ENCODE measurements at places on chromosomes 2 and 18.

GRCh38 chr2:164675687-164676086 is 54.4 kb upstream of the GRB14 start:
- DNase-seq, result no peak

DNA sequence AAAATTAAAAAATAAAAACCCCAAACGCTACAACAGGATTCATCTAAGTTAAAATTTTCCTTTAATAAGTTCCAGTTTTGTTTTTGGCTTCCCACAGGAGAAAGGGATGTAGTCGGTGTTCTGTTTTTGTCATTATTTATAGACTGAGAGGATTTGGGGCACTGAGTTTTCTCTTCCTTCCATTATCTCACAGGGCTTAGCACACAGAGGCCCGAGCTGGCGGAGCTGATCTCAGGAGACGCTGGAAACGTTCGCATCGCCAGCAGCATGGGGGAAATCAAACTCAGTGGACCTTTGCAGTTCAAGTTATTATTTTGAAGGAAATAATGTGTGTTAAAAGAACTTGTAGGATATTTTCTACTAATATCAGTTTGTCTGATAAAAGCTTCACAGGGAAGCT is 669.7 kb upstream of the SALL3 start:
- no peak for DNase-seq

DNA sequence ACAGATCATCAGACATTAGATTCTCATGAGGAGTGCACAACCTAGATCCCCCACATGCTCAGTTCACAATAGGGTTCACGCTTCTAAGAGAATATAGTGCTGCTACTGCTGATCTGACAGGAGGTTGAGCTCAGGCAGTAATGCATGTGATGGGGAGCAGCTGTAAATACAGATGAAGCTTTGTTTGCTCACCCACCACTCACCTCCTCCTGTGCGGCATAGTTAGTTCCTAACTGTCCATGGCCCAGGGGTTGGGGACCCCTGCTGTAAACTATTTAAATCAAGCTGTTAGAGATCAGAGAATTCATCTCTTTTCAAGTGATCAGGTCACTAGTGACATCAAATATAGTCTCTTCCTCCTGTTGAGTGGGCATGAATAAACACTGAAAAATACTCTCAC is 88.8 kb upstream of the ACVR2A start:
- DNase-seq, result no peak

DNA sequence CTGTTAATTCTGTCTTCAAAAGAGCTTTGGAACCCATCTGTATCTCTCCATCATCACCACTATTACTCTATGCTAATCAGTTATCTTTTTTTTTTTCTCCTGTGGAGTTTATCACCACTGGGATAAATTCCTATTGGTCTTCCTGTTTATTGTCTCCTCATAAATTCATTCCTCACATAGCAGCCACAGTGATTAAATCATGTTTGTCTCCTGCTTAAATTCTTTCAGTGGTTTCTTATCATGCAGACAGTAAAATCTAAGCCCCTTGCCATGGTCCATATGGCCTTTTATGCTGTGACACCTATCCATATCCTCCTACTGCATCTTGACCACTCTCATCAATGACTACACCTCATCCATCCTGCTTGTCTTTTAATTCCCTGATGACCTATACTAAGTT is 239.8 kb upstream of the ZEB2 start:
- no peak for DNase-seq

- DNase-seq, result no peak
These were observed 1.8 kb downstream of the PKP4 start for GRCh38 chr2:158458617-158458920.

GRCh38 chr2:99836690-99837605 is 305.4 kb downstream of the AFF3 start:
- no peak for DNase-seq

GRCh38 chr18:75727456-75727855 is 300.0 kb upstream of the SMIM21 start:
- no peak for DNase-seq

DNA sequence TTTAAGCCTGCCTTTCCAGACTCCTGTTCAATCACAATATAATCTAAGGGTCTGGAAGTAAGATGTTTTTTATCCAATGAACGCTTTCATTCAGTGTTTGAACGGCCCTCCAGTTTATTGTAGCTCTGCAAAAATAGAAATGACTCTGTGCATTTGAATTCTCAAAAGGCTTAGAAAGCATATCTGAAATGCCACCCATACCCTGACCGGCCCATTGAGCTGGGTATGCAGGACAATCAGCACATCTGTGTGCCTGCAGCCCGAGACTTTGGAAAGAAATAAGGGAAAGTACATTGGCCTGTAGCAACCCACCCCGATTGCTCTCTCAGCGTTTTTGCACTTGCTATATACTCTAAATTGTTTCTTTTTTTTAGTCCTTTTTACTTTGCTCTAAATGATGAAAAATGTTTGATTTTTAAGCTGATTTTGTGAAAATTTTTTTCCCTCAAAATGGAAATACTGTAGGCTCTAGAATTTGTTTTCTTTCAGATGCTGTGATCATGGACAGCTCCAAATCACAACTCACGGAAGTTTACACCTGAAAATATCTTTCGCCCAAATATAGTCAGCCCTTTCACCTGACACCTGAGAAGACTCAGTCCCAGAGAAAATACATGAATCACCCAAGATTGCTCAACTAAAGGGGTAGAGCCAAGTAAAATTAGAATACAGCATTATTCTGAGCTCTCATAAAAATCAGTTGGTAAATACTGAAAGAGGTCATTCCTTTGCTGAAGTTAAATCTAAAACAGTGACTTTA is 194.5 kb upstream of the SIX3 start:
- no peak for DNase-seq

- no peak for DNase-seq
These were observed 50.4 kb downstream of the PDK1 start for GRCh38 chr2:172606285-172606684.

DNA sequence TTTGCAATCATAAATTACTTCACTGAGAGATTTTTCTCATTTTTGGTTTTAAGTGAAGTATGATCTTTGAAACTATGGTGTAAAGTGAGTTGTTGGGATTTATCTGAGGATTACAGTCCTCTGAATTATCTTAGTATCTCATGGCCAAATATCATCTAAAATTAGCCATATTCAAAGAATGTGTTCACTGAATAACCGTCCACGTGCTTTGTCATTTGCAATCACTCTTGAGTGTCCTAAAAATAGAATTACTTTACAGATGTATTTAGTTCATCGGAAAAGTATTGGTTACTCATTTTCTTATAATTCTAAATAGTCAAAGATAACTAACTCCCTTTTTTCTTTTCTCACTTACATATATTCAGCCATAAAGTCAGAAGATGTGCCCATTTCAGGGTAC is 141.2 kb downstream of the RTN4 start:
- DNase-seq, result no peak

DNA sequence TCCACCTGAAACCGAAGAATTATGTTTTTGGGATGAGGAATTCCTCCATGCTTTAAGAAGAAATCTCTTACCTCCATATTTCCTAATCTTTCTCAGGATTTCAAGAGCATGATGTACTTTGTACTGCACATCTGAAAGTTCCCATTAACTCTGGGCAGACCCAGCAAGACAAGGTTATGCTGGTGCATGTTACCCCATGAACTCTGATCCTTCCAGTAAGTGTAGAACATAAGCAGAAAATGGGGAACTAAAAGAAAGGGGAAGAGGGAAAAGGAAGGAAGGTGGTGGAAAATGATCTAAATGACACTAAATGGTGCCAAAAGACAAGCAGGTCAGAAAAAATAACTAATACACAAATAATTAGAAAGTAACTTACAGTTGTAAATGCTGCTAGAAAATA is 50.7 kb downstream of the STRN start:
- DNase-seq, result no peak

Data from Caki2 (cell line).